ENCODE measurements at places on chromosomes 1 and 21.

DNA sequence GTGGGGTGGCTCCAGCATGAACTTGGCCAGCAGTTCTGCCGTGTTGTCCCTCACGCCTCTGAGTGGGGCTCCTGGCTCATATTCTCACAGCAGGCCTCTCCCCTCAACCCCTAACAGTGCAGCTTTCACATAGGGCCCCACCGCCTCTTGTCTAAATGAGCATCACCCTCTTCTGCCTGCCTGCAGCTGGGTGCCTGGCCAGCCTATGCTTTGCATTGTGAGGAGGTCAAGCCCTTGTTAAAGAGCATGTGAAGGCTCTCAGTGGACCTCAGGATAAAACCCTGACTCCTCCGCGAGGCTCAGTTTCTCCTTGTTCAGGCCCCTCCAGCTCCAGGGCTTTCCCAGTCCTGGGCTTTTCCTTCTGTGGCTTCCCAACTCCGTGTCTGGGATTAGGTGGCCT is 34.8 kb downstream of the CRYAA start:
- no peak for DNase-seq

GRCh38 chr1:53463961-53464899 is 5.0 kb downstream of the DMRTB1 start:
- DNase-seq: no peak

GRCh38 chr1:58031416-58031815 is 515.1 kb downstream of the OMA1 start:
- DNase-seq: no peak

DNA sequence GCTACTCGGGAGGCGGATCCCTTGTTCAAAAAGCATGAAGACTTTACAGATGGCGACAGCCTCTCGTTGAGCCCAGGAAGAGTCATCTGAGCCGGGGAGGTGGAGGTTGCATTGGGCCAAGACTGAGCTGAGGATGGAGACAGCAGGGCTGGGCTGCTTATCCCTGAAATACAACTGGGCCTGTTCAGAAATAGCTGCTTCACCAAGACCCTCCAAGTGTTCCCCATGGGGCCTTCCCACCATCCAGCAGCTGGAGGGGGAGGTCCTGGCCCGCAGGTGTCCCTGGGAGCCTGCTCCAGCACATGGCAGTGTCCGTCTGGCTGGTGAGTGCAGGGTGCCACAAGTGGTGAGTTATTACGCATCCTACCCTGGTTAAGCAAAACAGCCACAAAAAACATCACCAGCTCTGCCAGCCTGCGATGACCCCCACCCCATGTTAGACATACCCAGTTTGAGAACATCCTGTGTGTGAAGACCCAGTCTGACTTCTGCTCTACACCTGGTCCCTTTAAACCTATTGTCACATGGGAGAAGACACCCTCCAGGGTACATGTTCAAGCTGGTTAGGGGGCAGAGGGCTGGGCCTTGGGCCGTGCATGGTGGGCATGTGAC is 93.1 kb upstream of the TMPRSS2 start:
- no peak for DNase-seq

- no peak for DNase-seq
Measured at GRCh38 chr1:52857443-52857842, 14.9 kb downstream of the ZYG11A start.

DNA sequence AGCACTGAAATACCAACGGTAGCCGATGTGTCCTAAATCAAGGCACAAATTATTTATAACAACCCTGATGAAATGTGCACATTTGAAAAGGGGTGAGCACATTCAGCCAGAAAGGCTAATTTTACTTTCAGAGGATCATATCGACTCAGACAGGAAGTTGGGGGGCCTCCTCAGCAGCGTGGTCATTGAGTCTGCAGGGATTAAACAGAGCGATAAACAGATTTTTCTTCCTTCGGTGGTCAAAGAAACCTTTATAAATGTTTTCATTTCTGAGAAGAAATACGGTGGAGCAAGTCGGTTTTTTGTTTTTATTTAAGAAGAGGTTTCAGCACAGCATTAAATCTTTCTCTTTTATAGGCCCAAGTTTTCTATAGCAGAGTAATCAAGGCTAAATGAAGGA is 45.7 kb downstream of the PGM1 start:
- DNase-seq: no peak

DNA sequence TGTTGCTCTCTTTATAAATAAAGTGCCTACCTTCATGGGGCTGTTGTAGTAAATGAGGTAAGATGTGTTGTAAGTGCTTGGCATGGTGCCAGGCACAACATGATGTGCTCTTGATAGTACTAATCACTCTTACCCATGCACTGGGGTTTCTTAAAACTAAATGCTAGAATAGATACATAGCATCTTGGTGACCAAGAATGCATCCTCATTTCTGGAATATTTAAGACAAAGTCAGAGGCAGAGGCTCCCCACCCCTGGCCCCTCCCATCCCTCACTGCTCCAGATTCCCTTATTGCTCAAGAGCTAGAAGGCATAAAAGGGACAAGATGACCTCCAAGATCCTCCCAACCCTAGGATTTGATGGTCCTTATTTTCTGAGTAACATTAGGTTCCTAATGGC is 61.3 kb downstream of the GLUL start:
- DNase-seq: no peak

DNA sequence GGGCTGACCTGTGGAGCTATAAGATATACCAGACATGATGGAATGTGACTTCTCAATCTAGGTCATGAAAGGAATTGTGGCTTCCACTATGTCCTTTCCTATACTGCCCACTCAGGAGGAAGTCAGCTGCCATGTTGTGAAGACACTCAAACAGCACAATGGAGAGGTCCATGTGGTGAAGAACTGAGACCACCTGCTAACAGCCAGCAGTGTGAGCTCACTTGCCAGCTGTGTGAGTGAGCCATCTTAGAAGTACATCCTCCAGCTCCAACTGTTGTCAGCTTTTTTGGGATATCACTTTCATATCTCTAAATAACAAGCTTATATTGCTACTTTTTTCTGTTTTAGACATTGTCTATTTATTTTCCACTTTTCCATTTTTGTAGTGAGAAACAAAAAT is 29.7 kb downstream of the OLFML3 start:
- no peak for DNase-seq

GRCh38 chr1:38087676-38088075 is 41.1 kb upstream of the POU3F1 start:
- DNase-seq: no peak

DNA sequence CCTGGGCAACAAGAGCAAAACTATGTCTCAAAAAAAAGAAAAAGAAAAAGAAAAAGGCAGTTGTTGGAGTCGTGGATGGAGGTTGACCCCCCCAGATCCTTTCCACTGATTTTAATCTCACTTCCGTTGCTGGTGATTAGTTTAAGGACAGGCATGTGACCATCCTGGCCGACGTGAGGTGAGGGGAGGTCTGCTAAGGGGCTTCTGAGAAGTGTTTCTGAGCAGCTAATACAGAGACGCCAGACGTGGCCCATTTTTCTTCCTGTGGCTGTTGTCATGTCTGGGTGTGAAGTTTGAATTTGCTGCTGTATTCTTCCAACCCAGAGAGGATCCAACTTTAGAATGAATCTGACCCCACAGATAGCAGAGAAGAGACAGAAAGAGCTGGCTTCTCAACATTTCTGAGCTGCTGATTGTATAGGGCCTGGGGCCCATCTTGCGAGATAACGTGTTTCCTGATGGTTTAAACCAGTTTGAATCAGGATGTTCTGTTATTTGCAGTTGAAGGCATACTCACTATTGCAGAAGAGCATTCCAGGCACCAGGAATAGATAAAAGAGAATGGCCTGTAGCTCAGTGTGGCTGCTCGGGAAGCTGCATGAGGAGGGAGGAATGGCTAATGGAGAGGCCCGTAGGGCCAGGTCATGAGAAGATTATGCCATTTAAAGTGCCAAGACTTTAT is 22.8 kb upstream of the SSBP3 start:
- DNase-seq: no peak

DNA sequence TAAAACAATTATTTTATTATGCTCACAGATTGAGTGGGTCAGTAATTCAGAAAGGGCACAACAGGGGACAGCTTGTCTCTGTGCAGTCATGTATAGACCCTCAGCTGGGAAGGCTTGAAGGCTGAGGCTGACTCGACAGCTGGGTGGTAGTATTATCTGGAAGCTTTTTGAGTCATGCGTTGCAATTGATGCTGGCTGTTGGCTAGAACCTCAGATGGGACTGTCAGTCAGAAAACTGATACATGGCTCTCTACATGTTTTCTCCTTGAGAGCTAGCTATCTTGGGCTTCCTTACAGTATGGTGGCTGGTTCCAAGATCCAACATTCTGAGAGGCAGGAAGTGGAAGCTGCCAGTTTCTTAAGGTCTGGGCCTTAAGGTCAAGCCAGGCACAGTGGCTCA is 61.5 kb upstream of the SELENON start:
- no peak for DNase-seq

DNA sequence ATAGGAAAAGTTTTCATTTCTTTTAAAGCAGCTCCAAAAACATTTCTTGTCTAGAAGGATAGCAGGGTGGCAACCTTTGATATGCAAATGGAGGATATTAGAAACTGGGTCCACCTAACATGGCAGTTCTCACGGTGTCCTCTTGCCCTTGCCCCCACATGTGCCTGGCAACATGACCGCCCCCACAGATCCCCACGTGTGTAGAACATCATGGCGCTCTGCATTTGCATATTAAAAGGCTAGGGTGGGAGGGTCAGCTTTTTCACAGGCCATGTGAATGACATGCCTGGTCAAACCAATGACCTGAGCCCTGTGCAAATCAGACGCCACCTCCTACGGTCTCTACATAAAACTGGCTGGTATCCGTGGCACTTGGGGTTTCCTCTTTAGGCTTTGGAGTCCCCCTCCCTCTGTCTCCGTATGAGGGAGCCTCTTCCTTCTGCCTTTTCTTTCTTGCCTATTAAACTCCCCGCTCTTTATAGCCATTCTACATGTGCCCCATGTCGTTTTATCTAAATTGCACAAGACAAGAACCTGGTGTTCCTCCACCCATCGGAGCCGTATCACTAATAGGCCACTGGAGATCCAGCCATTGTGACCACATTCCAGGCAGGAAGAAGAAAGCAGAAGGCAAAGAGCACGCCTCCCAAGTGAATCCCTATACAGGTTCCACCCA is 71.3 kb downstream of the WDR4 start:
- DNase-seq: no peak

DNA sequence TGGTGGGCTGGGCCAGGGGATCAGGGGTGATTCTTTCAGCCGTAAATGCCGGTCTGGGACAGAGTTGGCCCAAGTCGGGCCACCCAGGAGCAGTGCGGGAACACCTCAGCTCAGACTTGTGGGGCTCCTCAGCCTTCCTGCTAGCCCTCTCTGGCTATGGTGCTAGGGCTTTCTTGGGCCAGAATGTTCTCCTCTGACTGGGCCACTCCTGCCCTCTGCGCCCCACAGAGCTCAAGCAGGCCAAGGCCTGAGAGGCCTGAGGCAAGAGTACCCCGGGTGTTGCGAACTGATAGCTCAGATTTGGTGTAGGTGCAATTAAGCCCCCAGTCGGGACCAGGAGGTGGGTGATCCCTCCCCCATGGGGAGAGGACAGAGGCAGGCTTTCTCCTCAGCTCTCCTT is 51.8 kb downstream of the LGR6 start:
- DNase-seq: no peak

DNA sequence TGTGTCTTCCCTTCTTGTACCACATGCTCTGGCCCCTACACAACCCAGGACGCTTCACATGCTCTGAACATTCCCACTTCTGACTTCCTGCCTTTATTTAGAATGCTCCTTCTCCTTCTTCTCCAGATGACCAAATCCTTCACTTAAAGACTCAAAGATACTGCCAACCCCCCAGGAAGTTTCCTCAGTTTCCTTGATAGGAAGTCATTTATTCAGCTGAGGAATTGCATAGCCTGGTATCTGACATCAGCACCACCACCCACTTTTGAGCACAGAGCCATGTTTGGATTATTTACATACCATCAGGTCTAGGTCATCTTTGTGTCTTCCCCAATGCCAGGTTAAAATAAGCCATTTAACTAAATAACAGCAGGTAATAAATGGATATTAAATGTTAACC is 42.4 kb downstream of the GFI1 start:
- DNase-seq: no peak

GRCh38 chr1:205147191-205147835 is 25.5 kb upstream of the RBBP5 start:
- DNase-seq: no peak

GRCh38 chr1:36070349-36070748 is 13.5 kb upstream of the TEKT2 start:
- DNase-seq: no peak

- no peak for DNase-seq
Measured at GRCh38 chr1:10286244-10286643, 75.9 kb downstream of the KIF1B start.

DNA sequence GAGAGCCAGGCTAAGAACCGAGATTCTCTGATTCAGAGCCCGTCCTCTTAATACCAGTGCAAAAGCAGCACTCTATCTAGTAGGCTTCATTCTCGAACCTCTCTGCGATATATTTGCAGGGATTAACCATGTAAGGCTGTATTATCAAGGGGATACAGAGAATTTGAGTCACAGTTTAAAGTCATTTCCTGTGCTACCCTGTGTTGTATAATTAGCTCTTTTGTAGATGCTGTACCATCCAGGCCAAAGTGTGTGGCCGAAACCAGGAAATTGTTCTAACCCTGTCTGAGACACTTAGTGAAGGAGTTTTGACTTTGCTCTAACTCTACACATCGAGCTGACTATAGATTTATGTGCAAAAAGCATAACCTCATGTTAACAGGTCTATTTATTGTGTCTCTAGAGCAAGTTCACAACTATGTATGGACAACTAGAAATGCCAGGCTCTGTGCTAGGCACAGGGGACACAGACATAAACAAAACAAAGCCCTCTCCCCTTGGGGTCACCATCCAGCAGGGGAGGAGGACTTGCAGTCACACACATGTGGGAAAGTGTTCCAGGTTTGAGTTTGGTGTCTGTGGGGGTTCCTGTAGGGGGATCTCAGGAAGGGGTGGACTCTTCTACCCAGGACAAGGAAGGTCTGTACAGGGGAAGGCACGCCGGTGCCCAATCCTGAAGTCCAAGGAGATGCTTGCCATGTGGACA is 182.2 kb downstream of the DHRS3 start:
- DNase-seq: no peak

DNA sequence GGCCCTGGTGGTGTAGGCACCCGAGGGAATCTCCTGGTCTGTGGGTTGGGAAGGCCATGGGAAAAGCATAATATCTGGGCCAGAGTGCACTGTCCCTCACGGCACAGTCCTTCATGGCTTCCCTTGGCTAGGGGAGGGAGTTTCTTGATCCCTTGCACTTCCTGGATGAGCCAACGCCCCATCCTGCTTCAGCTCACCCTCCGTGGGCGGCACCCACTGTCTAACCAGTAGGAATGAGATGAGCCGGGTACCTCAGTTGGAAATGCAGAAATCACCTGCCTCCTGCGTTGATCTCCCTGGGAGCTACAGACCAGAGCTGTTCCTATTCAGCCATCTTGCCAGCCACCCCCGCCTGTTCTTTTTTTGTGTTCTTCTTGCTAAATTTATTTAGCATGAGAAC is 134.4 kb downstream of the LEPR start:
- no peak for DNase-seq

GRCh38 chr1:64184003-64184440 is 19.4 kb upstream of the UBE2U start:
- DNase-seq: no peak

DNA sequence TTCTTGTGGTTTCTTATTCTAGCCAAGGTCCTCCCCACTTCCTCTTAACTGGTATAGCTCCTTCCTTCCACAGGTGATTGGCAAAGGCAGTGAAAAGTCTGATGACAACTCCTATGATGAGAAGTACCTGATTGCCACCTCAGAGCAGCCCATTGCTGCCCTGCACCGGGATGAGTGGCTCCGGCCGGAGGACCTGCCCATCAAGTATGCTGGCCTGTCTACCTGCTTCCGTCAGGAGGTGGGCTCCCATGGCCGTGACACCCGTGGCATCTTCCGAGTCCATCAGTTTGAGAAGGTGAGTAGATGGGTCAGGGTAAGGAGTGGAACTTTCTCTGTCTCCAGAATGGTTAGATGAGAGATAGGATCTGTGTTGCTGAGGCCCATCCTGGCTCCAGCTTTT is 14.2 kb upstream of the CELSR2 start:
- no peak for DNase-seq
